ENCODE measurements at places on chromosomes 12 and 14. TPM values are rescaled to one million over a fixed set of nuclear protein-coding genes. Genes with fewer than 3 reads are reported as not detected.

GRCh38 chr12:85424581-85425348, 144.7 kb downstream of the ALX1 start:
- DNase-seq: no peak

DNA sequence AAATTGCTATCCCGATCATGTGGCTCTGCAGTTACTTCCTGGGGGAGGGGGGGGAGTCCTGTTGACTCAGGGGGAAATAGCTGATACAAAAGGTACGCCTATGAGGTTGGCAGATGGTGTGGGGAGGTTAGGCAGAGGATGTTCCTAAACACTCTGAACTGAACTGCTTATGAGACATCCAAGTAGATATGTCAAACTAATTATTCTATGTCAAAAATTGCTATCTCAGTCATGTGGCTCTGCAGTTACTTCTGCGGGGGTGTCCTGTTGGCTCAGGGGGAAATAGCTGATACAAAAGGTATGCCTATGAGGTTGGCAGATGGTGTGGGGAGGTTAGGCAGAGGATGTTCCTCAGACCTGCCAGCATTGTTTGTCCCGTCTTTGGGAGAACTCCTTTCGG, 5.1 kb upstream of the VCPKMT start:
- no peak for DNase-seq

The JPH4 gene
- not detected for total RNA-seq

DNA sequence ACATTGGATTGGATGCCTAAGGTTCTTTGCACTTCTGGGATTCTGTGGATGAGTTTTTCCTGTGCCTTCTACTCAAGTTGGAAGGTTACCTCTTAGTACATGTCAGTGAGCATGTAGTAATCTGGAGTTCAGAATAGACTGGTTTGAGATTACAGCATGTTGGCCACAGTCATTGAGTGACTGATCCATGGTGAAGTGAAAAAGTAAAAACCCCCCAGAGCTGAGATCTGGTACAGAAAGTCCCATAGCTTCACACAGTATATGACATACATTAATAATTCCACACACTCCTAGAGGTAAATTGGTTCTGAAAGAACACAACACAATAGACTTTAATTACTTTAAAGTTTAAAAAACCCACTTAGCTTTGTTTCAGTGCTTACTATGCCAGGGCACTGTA, 11.9 kb upstream of the CCND2 start:
- no peak for DNase-seq

DNA sequence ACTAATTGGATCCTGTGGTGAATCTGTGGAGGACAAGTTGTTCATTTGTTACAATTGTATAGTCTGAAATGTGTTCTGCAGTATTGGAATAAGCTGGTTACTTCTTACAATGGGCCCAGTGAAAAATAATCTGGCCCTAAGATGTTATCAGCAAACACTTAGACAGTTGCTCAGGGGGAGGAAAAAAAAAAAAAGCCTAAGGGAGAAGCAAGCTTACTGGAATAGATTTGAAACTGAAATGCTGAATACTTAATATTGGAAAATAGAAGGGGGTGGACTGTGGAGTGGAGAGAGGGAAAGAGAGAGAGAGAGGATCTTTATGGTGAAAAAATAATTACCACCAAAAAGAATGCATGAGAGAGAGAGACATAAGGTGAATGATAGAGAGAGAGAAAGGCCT, 4.0 kb downstream of the FOXG1 start:
- DNase-seq: no peak

Data from CD4-positive, alpha-beta T cell (primary cell).